Mesendoderm (in vitro differentiated cells): ENCODE measurements at places on chromosomes 5 and 9.

- peak; percentile 19 for DNase-seq
These were observed 138.7 kb upstream of the NR3C1 start for GRCh38 chr5:143541943-143542797.

DNA sequence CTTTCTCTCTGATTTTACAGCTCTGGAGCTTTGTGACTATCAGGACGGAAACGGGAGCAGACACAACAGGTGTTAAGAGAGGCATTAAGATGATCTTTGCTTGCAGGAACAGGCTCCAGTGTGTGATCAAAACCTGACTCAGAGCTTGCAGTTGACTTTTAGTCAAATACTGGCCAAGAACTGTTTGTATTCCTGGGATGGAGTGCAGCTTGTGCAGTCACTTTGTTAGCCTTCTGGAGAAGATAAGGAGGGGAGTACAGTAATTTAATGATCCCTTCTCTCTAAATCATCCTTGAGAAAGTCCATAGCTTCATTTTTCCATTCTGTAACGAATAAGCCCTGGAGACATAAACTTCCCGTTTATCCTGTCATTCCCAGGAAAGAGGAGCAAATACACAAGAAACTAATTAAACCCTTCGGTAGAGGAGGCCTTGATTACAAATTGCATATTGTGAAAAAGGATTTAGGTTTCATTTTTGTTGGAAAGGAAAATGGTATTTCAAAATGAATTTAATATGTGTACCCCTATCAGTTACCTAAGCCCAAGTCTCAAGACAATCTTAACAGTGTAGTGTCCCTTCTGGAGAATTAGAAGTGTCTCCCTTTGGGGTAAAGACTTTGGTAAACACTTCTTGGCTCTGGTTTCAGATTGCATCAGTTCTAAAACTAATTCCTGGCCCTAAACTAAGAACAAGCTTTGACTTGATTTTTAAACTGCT lies 3.1 kb upstream of the STOM start:
- DNase-seq = no peak

DNA sequence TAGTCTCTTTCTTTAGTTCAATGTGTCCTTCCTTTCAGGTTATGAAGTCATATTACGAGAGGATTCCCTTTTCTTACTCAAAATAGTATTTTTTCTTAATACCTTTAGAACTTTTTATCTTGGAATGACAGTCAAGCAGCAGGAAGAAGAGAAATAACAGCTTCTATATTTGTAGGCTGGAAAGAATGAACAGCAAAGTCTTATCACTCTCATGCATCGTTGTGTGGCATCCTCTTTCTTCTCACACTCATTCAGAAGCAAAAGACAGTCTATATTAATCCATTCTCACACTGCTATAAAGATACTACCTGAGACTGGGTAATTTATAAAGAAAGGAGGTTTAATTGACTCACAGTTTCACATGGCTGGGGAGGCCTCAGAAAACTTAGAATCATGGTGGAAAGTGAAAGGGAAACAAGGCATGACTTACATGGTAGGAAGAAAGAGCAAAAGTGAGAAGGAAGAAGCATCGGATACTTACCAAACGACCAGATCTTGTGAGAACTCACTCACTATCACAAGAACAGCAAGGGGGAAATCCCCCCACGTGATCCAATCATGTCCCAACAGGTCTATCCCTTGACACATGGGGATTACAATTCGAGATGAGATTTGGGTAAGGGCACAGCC lies 1646.1 kb upstream of the CDH6 start:
- peak; percentile 1 for DNase-seq

GRCh38 chr5:171342362-171343111 lies 33.5 kb downstream of the TLX3 start:
- DNase-seq = peak; percentile 77

DNA sequence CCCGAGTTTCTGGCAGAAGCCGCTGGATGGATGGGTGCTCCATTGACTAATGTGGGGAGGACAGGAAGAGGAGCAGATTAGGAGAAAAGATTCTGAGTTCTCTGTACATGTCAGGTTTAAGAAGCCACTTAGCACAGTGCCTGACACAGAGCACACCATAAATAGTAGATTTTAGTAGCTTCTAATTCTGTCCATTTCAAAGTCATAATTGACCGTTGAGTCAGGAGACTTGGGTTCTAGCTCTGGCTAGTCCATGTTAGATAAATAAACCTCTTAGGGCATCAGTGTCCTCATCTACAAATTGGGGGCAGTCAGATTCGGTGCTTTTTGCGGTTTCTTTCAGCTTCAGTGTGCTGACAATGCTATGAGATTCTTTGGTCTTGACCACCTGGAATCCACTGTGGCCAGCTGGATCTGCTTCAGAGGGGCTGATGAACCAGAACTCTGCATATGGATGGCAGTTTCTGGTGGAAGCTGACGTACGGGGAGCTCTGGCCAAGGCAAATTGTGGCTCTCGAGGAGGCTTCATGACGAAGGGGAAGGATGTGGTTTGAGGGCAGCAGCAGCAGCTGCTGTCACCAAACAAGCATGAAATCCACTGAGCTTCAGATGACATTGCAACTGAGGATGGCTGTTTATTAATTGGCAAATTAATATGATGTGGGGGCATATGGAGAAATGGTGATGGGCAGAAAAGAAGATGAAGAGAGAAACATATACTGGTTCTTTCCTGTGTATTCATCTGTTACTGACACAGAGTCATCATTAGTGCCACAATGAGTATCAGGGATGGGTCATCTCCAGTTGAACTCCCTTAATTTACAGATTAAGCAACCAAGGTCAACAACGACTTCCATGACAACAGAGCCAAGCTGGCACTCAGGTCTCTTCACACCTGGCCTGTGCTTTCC lies 134.4 kb downstream of the AOPEP start:
- no peak for DNase-seq

GRCh38 chr5:113109344-113109743 lies 132.7 kb downstream of the DCP2 start:
- DNase-seq = no peak

DNA sequence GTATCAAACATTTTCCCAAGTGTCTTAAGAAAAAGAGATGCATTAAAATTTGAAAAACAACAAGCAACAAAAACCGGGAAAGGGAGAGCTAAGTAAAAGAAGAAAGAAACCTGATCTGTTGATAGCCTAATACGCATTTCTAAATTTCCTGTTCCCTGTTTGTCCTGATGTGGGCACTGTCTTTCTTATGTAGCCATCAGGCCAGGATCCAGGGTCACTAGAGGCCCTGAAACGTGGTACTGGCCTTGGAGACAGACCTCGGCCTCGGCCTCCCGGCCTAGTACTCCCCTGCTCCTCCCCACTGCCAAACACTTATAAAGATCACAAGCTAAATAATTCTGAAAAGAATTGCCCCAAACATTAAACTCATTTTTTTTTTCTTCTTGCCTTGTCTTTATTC lies 547.2 kb downstream of the IRX1 start:
- peak; percentile 57 for DNase-seq

GRCh38 chr9:81596679-81597418 lies 92.5 kb downstream of the TLE1 start:
- peak; percentile 93 for DNase-seq

GRCh38 chr9:131645078-131645776 lies 94.6 kb downstream of the RAPGEF1 start:
- no peak for DNase-seq

- peak; percentile 80 for DNase-seq
These were observed at the start of gene NDUFS6 for GRCh38 chr5:1801222-1801966. Gene NDUFS6, plus strand, starts transcription at chr5:1801407. Its CDS starts 11 bp downstream, at chr5:1801418.

- no peak for DNase-seq
These were observed 110.9 kb downstream of the GRIA1 start for GRCh38 chr5:153601377-153601776.

DNA sequence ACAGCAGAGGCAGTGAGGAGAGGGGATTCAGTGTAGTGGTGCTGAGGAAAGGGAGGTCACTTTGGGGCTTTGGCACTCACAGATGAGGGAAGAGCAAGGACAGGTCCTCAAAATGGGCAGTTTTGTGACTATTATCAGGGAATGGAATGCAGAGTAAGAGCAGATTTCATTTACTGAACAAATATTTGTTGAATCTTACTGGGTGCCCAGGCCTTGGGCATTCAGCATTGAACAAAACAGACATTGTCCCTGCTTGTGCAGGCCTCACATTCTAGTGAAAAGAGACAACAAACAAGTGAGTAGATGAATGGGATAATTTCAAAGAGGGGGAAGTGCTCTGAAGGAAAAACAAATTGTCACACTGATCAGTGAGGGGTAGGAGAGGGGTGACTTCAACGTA lies 404.1 kb downstream of the DMRT2 start:
- no peak for DNase-seq

- DNase-seq = no peak
These were observed 123.7 kb downstream of the PSD2 start for GRCh38 chr5:139919308-139919707.

GRCh38 chr5:14125262-14125661 lies 17.9 kb upstream of the TRIO start:
- no peak for DNase-seq

DNA sequence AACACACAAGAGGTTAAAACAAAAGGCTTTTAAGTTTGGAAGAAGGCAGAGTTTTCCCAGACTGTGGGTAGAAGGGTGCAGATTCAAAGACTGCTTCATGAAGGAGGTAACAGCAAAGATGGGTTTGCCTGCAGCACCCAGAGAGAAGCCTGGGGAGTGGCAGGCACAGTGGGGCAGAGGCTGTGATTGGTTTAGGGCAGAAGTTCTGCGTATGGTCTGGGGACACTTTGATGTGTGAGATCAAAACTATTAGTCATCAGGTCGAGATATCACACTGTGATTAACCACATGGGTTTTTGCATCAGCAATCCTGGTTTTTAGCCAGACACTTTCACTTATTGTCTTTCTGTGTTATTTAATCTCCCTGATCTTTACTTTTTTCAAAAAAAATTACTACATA lies 188.8 kb upstream of the GLRA1 start:
- no peak for DNase-seq

- DNase-seq = no peak
These were observed 98.0 kb downstream of the EDIL3 start for GRCh38 chr5:84286662-84287061.

- peak; percentile 6 for DNase-seq
These were observed 141.8 kb upstream of the MAST4 start for GRCh38 chr5:66454186-66455078.

- no peak for DNase-seq
These were observed 174.7 kb downstream of the PPP2R2B start for GRCh38 chr5:146703899-146704298.

DNA sequence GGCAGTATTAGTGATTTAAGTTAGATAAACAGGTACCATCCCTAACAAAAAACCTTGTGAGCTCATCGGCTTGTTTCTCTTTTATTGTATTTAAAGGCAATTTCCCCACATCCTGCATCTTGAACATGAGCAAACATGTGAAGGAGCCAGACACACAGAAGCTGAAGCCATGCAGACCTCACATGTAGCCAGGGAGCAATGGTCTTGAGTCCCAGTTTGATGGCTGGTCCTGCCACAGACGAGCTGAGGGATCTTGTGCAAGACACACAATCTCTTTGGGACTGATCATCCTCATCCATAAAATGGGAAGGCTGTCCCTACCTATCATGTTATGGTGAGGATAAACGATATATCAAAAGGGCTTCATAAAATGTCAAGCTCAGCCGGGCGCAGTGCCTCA lies 29.6 kb upstream of the XPA start:
- no peak for DNase-seq

DNA sequence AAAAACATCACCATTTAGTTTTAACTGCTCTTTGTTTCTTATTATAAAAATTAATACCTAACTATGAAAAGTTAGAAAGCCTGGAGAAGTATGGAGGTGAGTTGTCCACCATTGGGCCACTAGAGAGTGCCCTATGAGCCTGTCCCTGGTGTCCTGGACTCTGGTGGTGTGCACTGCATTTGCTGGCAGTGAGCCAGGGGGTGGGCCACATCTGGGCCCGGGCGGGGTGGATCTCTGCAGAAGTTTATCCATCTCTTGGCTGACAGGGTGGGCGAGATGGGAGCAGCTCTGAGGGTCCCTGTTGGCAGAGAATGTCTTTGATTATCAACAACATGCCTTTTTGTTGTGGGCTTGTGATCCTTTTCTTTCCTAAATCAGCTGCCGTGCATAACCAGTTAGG lies 8.2 kb downstream of the TENT4A start:
- DNase-seq = no peak

GRCh38 chr5:94545870-94546625 lies 72.4 kb downstream of the KIAA0825 start:
- DNase-seq = no peak

DNA sequence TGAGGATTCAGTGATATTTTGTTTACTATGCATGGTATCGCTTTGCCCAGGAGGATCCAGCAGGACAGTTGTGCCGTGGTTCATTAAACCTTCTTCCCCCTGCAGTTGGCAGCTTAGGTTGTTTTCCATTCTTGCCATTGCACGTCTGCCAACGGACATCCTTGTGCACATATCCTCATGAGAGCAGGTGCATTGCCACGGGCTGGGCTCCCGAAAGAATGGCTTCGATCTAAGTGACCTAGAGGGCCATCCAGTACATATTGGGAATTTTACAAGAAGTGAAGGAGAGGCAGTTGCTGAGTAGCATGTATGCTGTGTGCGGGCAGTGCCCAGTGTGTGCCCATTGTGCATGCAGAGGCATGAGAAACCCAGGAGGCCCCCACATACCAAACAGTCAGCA lies 22.1 kb downstream of the HRH2 start:
- DNase-seq = no peak

GRCh38 chr5:14712666-14713065 lies 48.1 kb downstream of the OTULIN start:
- DNase-seq = no peak

GRCh38 chr9:77010527-77010926 lies 8.9 kb upstream of the FOXB2 start:
- DNase-seq = no peak

DNA sequence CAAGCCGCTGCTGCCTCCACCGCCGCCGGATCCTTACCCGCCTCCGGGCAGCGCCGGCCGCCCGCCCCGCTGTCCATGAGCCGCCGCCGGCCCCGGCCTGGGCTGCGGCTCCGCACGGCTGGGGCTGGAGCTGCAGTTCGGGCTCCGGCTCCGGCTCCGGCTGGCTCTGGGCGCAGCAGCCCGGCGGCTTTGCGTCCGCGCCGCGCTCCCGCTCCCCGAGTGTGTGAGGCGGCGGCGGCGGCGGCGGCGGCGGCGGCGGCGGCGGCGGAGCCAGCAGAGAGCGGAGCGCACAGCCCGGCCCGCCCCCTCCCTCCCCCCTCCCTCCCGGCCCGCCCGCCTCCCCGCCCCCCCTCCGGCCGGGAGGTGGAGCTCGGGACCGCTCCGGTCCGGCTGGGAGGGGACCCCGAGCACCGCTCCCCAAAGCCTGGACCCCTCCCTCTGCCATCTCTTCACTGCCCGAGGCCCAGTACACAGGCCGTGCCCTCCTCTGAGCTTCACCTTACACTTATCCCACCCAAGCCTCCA lies at the start of gene PCDH1:
Gene PCDH1 (minus strand): TSS at position 225 of the 525 bp plus-strand sequence. CDS start 148 bp downstream, at position 77.
- peak; percentile 61 for DNase-seq

GRCh38 chr9:3080951-3081350 lies 237.1 kb upstream of the PUM3 start:
- no peak for DNase-seq

DNA sequence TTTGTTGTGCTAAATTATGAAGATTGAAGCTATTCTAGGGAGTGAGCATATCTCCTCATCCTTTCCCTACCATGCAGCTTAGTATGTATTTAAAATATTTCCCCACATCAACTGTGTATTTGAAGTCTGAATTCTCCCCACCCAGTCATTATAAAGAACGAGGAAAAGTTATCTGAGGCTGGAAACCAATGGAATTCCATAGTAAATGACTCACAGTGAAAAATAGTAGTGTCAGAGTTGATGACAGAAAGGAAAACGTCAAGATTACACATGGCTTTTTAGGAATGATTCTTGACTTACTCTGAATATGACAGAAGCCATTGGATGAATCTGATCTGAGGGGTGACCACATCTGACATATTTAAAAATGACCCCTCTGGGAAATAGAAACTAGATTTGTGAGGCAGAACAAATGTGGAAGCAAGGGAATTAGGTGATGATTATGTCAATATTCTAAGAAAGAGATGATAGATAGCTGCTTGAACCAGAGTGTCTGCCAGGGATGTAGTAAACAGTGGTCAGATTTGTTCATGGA lies 1768.9 kb upstream of the CDH9 start:
- no peak for DNase-seq
